Lower leg skin (tissue), 4 donors: ENCODE measurements at places on chromosomes 16 and 17. TPM values are rescaled to one million over a fixed set of nuclear protein-coding genes. Genes with fewer than 3 reads are reported as not detected.

The CFAP97D1 gene
- not detected for total RNA-seq

The PROCA1 gene
- not detected for total RNA-seq

The SRR gene
- 12.8 TPM for total RNA-seq

The PIGS gene
- 84.0 TPM for total RNA-seq

The PLCG2 gene
- total RNA-seq, result 14.1 TPM

The CCL3 gene
- 0.79 TPM for total RNA-seq

GRCh38 chr17:70073799-70074198 lies 1.2 kb upstream of the KCNJ16 start:
- DNase-seq, result no peak

DNA sequence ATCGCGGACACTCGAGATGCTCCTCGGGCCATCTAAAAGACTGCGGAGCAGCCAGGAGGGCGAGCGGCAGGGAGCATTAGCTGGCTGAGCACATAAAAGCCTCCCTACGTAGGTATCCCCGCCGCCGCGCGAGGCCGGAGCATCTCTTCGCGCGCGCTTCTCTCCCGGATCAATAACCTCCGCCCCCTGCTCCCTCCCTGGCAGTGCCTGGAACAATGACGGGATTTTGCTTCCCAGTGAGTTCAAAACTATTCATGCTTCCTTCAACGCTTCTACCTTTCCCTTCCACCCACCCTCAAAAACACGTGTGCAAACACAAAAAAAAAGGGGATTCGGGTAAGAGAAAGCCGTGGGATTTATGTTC lies 984 bp downstream of the CENPV start:
- DNase-seq, result no peak

DNA sequence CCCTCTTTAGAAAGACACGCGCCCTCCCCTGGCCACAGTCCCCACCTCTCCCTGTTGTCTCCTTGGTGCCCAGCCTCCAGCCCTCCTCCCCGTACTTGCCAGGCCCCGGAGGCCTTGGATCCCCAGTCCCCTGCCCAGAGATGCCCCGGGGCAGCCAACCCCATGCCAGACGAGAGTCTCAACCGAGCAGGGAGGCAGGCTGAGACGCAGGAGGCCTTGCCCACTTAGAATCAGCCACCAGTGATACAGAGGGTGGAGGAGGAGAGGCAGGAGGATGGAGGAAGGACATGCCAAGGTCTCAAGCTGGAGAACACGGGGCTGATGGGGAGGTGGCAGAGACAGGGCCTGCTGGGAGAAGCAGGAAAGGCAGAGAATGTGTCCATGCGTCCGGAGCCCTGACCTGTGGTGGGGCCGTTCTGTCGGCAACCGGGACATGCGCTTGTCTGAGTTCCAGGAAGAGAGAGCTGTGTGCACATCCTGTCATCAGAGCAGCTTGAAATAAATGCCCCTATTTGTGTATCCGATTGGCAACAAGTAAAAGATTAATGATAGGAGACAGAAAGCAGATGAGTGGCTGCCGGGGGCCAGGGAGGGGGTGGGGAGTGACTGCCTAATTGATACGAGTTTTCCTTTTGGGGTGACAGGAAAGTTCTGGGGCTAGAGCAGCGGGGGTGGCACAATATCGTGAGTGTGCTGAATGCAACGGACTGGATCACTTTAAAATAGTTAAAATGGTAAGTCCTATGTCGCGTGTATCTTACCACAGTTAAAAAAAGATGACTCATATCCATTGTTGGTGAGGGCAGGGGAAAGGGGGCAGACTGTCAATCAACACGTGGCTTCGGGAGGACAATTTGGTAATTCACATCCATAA lies 44.7 kb upstream of the MEAK7 start:
- DNase-seq, result no peak

DNA sequence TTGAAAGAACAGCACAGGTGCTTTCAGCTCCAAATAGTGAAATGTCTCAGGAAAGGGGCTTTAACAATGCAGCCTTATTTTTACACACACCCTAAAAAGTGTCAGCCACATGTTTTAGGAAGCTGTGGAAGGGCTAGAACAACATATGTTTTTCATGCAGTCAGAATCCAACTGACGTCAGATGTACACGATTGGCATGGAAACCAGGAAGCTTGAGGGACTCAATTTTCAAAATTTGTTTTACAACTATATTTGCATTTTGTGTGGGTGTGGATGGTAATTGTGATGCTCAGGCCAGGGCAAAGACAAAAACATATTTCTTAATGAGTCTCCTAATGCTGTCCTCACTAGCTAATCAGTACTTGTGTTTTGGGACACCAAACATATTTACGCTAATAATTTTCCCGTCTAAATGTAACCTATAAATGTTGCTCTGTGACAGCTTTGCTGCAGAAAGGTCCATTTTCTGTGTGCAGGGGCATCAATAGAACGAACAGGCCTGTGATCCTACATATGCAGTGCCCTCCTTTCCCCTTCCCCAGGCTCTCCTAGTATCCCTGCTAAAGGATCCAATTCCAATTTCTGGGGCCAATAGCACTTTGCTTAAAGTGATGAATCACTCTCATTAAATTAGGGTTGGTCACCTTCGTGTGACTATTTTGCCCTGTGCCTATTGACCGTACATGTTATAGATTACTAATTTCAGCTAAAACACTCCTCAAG lies 434.0 kb upstream of the CDH5 start:
- no peak for DNase-seq

GRCh38 chr17:42618442-42619150 lies 9.1 kb downstream of the TUBG1 start:
- DNase-seq, result no peak

GRCh38 chr17:65807361-65807760 lies 245.9 kb upstream of the AXIN2 start:
- DNase-seq, result no peak

GRCh38 chr16:84354306-84354705 lies 14.0 kb upstream of the ATP2C2 start:
- DNase-seq, result peak; percentile 35

- no peak for DNase-seq
Observed at GRCh38 chr16:87800497-87800896, 34.7 kb upstream of the KLHDC4 start.

DNA sequence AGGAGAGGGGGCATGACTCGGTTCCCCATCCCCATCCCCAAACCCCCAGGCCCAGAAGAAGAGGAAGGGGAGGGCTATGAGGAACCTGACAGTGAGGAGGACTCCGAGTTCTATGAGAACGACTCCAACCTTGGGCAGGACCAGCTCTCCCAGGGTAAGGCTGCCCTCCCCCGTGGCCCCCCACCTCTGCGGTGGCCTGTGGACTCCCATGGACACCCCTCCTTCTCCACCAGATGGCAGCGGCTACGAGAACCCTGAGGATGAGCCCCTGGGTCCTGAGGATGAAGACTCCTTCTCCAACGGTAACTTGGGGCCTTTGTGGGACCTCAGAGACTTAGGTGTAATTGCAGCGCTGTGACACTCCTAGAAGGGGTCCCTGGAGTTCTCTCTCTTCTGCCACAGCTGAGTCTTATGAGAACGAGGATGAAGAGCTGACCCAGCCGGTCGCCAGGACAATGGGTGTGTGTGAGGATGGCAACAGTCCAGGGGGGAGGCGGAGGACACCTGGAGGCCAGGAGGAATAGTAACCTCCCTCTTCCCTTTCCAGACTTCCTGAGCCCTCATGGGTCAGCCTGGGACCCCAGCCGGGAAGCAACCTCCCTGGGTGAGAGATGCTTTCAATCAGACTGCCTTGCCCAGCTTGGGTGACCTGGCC lies 5.6 kb downstream of the CD19 start:
- DNase-seq, result no peak

- no peak for DNase-seq
Observed at GRCh38 chr17:6853764-6854442, 22.4 kb upstream of the TEKT1 start.

GRCh38 chr17:49074851-49075540 lies 57.6 kb upstream of the B4GALNT2 start:
- no peak for DNase-seq

GRCh38 chr16:1014771-1015495 lies 33.4 kb downstream of the SOX8 start:
- no peak for DNase-seq

- no peak for DNase-seq
Observed at GRCh38 chr16:2155977-2156848, 631 bp downstream of the TRAF7 start.

DNA sequence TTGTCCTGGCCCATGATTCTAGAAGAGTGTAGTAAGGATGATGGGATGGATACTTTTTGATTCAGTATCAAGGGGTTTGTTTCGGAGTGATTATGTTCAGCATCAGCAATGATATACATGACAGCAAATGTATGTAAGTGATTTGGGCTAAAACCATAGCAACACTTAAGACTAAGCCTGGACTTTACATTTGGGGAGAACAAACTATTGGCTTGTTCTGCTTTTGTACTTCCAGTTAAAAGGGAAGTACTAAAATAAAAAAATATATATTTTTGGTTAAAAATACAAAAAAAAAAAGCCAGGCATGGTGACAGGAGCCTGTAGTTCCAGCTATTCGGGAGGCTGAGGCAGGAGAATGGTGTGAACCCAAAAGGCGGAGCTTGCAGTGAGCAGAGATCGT lies 20.5 kb upstream of the DHX8 start:
- no peak for DNase-seq

GRCh38 chr16:66205287-66206231 lies 160.9 kb upstream of the CDH5 start:
- no peak for DNase-seq
